Transverse colon (tissue), 4 donors: ENCODE measurements at places on chromosomes 4 and X. TPM values are rescaled to one million over a fixed set of nuclear protein-coding genes. Genes with fewer than 3 reads are reported as not detected.

- DNase-seq = no peak
Measured at GRCh38 chr4:2829321-2829932, 14.2 kb upstream of the ADD1 start.

DNA sequence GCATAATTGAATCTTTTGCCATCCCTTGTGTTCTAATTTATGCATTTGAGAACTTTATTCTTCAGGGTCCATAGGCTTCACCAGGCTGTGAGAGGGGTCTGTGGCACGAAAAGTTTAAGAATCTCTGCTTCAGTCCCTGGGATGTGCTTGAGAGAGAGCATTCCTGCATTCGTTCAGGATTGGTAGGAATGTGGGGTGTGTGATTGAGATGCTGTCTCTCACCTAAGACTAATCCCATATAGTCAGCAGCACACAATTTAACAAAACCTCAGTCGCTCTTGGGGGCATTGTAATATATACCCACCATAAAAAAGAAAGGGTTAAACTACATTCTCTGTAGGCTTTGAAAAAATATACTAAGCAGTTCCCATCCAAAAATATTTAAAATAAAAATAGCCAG is 41.7 kb downstream of the PTTG2 start:
- no peak for DNase-seq

DNA sequence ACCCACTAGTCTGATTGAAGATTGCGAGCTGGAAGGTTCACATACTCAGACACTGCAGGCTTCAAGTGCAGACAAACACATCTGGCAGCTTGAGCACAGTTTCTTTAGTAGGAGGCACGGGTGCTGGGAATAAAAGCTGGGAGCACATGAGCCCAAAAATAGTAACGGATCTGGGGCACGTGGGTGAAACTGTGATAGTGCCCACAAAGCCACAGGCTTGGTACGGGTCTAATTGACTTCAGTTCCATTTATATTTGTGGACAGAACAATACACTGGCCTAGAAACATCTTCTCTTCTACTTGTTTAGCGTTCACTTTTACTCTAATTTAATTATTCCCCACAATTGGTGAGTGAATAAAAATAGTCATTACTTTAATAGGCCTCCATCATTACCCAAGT is 2370.7 kb downstream of the PCDH7 start:
- DNase-seq = no peak

GRCh38 chrX:129404670-129405008 is 118.7 kb downstream of the SMARCA1 start:
- no peak for DNase-seq

DNA sequence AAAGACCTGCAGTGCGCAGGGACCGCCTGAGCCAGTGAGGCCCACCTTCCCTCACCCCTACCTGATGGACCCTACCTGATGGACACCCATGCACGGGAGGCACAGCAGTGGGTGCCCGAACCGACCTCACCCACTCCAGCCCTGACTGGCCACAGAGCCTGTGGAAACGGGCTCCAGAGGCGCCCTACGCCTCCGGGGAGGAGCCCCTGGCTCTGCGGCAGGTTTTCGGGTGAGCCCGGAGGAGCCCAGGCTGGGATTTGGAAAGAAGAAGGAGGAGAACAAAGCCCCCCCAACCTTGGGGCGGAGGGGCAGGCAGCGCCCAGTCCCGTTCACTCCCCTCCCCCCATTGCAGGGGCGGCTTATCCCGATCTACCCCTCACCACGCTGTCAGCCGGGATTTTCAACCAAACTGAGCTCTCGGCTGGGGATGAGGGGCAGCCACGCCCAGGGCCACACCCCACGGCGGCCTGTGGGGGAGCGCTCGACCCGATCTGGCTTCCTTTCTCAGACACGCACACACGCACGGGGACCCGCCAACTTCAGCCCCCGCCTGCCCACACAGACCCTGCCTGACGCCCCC is 675 bp downstream of the L1CAM start:
- no peak for DNase-seq

DNA sequence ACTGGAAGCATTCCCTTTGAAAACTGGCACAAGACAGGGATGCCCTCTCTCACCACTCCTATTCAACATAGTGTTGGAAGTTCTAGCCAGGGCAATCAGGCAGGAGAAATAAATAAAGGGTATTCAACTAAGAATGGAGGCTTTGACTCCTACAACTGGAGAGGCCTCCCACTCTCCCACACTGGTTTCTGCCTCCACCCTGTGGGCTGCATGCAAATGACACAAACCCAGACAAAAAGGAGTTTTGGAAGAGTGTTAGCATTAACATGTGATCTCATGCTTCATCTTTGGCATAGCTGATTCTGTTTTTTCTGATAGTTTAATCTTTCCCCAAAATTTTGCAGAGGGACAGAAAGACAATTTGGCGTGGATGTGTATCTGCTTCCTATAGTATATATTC is 80.8 kb upstream of the IQCM start:
- no peak for DNase-seq

GRCh38 chrX:38494239-38494823 is 67.0 kb upstream of the TSPAN7 start:
- no peak for DNase-seq

Gene STAP1
- not detected for total RNA-seq

- no peak for DNase-seq
Measured at GRCh38 chr4:70722199-70722791, 531 bp downstream of the RUFY3 start.

Gene CRLF2
- 0.41 TPM for total RNA-seq

GRCh38 chr4:111595456-111595855 is 549.8 kb upstream of the FAM241A start:
- DNase-seq = no peak

DNA sequence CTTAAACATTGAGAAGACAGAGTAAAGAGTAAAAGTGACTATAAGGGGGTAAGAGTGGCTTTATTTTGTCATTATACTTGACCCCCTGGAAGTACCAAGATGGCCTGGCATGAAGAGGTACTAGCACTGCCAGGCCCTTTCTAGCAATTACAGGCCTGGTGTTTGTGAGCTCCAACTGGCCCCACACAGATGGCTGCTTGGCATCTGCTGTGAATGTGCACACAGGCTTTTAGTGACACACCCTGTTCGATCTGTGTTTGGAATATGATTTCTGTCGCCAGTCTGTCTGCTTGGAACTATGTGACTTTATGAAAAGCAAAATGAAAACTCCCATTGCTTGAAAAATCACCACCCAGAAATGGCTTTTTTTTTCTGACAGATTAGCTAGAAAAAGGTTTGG is 123.3 kb downstream of the CLCN4 start:
- no peak for DNase-seq

DNA sequence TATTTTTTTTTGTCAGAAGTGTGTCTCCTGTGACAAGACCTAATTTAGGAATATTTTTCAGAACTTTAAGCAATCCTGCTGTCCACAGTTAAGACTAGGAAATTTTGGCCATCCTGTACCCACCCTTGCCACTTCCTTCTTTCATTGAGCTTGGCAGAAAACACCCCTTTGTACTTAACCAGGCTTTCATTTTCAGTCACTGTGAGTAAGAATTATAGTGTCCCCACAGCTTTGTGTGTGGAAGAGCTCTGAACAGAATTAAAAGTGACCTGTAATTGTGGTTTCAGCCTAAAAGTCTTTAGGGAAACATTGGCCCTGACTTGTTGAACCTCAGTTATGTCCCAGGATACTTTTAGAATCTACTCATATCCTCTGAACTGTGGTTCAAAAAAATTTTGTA is 153.7 kb upstream of the BMP3 start:
- DNase-seq = no peak

DNA sequence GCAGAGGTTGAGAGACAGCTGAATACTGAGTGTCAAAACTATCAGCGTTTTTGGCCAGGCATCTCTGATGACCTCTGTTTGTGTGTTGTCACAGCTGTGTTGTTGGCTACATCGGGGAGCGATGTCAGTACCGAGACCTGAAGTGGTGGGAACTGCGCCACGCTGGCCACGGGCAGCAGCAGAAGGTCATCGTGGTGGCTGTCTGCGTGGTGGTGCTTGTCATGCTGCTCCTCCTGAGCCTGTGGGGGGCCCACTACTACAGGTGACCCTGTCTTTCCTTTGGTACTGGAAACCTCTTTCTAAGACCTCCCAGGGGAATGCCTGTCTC is 86.9 kb downstream of the EGF start:
- DNase-seq = no peak

DNA sequence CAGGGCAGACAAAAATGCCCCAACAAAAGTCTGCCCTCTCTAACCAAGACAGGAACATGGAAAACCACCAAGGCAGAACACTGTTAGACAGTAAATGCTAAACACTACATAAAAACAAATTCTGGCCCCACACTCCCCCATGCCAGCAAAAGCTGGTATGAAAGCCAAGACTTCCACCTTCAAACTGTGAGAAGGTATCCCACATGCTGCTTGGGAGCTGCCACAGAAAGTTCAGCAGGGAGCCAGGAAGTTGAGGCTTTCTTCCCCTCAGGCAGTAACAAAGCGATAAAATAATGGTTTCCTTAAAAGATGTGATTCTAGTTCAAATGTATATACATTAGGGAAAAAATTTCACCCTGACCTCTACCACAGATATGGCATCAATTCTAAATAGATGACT is 770.4 kb upstream of the NDST4 start:
- DNase-seq = no peak

Gene MAOB
- 8.6 TPM for total RNA-seq

DNA sequence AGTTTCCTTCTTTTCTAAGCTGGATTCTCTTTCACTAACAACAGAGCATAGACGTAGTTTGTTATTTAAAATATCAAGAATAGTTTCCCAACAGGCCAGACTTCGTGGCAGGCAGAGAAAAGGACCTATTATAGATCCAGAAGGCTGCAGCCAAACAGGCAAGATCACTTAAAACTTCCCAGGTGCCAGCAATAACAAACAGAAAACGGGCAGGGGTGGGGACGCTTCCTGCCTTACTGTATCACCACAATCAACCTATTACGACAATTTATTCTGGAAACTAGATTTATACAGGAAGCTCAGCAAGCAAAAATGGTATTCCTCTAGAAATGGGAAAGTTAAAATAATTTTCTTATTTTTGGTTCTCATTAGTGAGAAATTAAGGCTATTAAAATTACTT is 22.1 kb downstream of the RWDD4 start:
- no peak for DNase-seq

DNA sequence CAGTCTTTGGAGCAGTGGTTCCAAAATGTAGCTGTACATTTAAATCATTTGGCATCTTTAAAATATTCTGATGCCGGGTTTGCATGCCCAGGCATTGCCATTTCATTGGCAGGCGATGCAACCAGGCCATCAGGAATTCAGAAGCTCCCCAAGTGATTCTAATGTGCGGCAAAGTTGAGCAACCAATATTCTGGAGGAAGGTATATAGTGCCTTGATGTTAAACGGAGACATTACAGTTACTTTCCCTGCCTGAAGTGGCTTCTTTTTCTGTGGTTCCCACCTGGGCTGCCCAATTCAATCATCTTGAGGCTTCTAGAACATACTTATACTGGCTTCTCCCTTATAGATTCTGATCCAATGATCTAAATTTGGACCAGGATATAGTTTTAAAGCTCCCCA is 68.7 kb upstream of the PGM2 start:
- no peak for DNase-seq

DNA sequence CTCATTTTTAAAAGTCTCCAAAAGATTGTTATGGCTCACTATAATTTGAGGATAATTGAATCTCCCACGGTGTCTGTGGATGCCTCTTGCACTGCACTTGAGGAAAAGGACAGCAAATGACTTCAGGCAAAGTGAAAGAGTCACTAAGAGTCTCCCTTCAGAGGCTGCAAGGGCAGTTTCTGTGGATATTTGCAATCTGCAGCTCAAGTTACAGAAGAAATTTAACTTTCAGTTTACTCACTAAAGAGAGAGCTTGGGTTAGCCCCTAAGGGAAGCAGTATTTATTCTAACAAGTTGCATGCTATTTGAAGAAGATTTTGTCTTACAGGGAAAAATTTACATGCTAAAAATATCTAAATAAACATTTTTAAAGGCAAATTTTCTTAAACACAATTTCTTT is 912.0 kb upstream of the TENM3 start:
- DNase-seq = no peak

- DNase-seq = peak; percentile 54
Measured at GRCh38 chr4:113979148-113979904, at the start of gene ARSJ. Gene ARSJ, minus strand, starts transcription at chr4:113979647. Its CDS starts 813 bp downstream, at chr4:113978834.

DNA sequence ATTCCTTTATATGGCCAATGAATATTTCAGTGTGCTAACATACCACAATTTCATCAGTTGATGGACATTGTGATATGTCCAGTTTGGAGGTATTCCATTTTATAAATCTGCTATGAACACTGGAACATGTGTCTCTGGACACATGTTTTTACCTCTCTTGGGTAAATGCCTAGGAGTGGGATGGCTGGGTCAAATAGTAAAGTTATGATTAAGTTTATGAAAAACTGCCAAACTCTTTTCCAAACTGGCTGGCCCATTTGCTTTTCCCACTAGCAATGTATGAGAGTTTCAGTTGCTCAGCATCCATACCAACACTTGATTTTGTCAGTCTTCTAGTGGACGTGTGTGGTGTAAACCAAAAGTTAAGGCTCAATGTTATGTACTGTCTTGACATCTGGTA is 40.5 kb downstream of the CEP44 start:
- DNase-seq = no peak

Gene ZIC3
- not detected for total RNA-seq

Gene FAM184B
- total RNA-seq = 0.20 TPM

- DNase-seq = no peak
Measured at GRCh38 chrX:134554291-134554690, 94.3 kb downstream of the HPRT1 start.

Gene EDNRA
- not detected for total RNA-seq

- no peak for DNase-seq
Measured at GRCh38 chr4:104749062-104749461, 254.4 kb upstream of the CXXC4 start.

DNA sequence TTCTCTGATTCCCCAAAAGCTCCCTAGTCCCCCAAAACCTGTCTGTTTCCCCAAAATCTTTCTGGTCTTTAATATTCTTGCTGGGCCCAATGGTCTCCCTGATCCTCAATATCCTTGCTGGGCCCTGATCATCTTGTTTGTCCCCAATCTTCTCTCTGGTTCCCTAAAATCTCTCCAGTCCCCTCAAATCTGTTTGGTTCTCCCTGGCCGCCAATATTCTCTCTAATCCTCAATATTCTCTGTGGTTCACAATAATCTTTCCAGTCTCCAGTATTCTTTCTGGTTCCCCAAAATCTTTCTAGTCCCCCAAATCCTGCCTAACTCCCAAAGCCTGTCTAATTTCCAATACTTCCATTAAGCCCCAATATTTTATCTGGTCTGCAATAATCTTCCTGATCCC is 18.5 kb downstream of the P2RY8 start:
- DNase-seq = no peak

Gene GLUD2
- total RNA-seq = 1.2 TPM

GRCh38 chr4:184100297-184100885 is 117.3 kb downstream of the ENPP6 start:
- peak; percentile 31 for DNase-seq
